ENCODE measurements at places on chromosomes 3 and 15.

DNA sequence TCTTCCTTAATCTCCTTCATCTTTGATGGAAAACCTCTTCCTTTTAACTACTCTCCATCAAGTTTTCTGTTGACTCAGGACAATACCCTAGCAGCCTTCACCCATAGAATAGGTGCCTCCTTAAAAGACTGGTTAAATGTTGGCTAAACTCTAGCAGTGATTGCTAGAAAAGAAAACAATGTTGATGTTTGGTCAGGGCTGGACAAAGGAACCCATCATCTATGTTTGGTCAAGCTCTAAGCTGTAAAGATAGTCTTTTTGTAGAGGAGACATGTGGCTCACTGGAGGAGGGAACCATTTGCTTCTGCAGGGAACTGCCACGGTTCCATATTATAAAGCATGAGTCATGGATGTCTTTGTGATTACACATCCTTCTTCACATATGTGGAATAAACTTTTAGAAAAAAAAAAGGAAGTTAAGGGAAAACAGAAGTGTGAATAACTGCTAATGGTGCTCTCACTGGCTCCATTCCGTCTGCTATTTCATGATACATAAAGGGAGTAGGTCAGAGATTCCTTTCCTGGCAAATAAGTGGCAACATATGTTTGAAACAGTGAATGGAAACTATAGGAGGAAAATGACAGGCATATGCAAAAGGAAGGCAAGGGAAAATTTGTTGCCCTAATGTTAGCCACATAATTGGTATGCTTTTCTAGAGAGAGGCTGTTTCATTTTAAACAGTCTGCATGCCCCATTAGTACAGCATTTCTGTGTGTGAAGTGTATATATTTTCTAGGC lies 78.2 kb downstream of the CMSS1 start:
- no peak for ATAC-seq

DNA sequence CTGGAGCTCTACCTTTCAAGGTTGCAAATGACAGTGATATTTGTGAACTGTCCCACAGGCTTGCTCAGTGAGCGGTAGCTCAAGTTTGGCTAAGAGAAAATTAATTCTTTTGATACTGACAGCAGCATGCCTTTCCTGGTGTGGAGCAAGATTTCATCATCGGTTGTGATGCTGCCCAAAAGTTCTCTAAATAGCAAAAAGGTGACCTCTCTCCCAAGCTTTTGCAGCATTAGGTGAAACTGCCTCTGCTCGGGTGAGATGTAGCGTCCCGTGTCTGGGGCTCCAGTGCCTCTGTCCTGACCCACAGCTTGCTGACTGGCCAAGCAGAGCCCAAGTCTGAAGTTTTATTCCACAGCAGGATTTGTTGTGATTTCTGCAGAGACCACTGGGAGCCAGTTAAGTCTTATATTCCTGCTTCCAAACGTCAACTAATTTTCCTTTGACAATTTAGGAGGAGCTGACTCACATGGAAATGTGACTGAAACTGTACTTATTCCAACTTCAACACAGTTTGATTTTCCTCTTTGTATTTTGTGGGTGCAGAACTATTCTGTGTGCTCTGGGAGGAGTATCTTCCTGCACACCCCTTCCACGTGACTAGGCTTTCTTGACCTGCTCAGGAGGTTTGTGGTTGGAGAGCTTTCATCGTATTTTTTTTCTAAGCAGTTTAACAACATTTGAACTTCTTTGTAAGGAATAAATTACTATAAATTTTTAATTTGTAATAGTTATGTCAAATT lies 5.9 kb downstream of the SYNM start:
- ATAC-seq, result no peak

GRCh38 chr3:147368561-147369221 lies 37.7 kb downstream of the ZIC4 start:
- ATAC-seq, result no peak

GRCh38 chr15:65069779-65070546 lies 2.2 kb upstream of the RASL12 start:
- ATAC-seq, result no peak

GRCh38 chr3:49386056-49386756 lies 25.6 kb downstream of the RHOA start:
- no peak for ATAC-seq

Measured in stimulated activated memory B cell treated with anti-CD40 and anti-IgM and Interleukin-4, amounts not matched to agents 10 μg/mL and 1 μg/mL and 100 μg/mL, for 72 hours (primary cell).